Activated T-cell treated with anti-CD3 and anti-CD28 coated beads, Interleukin-2, amount 50 U/mL, for 72 hours (primary cell): ENCODE measurements at places on chromosomes 12 and 14. TPM values are rescaled to one million over a fixed set of nuclear protein-coding genes. Genes with fewer than 3 reads are reported as not detected.

- DNase-seq: no peak
Observed at GRCh38 chr14:51730684-51731083, 79.0 kb downstream of the FRMD6 start.

DNA sequence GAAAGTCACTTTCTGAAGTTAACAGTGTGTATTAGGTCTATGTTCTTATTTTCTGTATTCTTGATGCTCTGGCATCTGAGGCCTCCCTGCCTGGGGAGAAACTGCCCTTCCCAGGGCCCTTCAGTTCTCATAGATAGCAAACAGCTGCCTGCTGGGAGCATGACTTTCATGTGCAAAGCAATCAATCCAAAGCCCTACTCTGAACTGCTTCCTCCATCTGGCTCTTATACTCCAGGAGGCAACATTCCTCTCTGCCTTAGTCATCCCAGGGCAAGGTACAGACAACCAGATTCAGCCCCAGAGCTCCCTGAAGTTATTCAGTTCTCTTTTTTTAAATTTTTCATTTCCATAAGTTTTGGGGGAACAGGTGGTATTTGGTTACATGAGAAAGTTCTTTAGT lies 41.7 kb upstream of the RIN3 start:
- no peak for DNase-seq

- no peak for DNase-seq
Observed at GRCh38 chr12:88756917-88757316, 176.6 kb upstream of the KITLG start.

- DNase-seq: no peak
Observed at GRCh38 chr12:116506697-116507064, 52.5 kb upstream of the MAP1LC3B2 start.

DNA sequence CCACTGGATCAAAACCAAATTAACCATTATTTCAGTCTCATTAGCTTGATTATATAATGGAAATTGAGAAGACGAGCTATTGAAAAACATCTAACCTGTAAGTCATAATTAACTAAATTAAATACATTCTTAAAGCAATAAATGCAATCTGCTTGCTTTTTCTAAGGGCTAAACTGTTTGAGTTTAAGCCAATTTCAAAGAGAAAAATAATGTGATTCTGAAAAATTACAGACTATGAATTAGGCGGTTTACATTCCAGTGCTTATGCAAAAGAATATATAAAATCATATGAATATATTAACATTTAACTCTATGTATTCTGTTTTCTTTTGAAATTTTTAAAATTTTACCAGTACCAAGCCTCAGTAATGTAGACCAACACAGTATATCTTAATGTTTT lies 1349.4 kb downstream of the FSCB start:
- no peak for DNase-seq

- no peak for DNase-seq
Observed at GRCh38 chr14:35865611-35866324, 39.6 kb downstream of the BRMS1L start.

GRCh38 chr12:124652661-124653060 lies 85.2 kb upstream of the NCOR2 start:
- no peak for DNase-seq

CAPS2 gene
- 6.3 TPM for total RNA-seq

FIGNL2 gene
- 0.86 TPM for total RNA-seq

DHH gene
- total RNA-seq: 0.12 TPM

TIMELESS gene
- total RNA-seq: 44.1 TPM

LALBA gene
- not detected for total RNA-seq

GLT8D2 gene
- total RNA-seq: 0.23 TPM

SDR9C7 gene
- 0.14 TPM for total RNA-seq

DIO2 gene
- total RNA-seq: 1.1 TPM
